ENCODE measurements at places on chromosomes 6 and 20.

DNA sequence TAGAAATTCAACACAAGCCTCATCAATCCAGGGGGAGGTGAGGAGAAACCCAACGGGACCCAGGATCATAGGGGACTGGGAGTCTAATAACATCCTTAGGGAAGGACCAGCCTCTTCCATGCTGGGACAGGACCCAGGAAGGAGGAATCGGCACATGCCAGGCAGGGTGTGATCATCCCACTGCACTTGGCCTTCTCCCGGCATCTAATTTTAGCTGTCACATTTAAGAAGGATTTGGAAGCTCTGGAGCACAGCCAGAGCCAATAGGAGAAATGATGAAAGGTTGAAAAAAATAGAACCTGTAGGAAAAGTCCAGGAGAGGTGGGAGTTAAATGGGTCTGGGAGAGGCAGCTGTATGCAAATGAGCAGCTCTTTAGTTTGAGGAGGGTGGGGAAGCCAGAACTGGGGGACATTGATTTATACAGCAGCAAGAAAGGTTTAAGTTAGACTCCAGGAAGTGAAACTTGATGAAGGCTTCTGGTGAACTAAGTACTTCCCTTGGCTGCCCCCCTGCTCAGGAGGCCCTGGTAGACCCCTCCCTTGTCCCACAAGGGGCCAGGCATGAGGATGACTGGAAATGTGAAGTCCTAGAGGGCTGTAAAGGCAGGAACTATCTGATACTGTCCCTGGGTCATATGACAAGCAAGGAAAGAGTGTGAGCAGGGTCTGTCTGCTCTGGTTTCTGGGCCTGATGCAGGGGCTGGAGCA is 260.3 kb downstream of the LRFN2 start:
- DNase-seq, result no peak

DNA sequence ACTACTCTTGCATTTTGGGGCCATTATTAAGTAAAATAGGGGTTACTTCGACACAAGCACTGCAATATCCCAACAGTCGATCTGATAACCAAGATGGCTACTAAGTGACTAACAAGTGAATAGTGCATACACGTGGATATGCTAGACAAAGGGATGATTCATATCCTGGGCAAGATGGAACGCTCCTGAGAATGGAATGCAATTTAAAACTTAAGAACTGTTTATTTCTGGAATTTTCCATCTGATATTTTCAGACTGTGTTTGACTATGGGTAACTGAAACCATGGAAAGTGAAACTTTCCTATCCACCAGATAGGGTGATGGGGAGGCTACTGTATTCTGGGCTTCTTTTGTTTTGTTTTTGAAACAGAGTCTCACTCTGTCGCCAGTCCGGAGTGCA is 66.5 kb downstream of the ILRUN start:
- DNase-seq, result peak; percentile 57

GRCh38 chr6:7169296-7169721 is 61.5 kb downstream of the RREB1 start:
- no peak for DNase-seq

- DNase-seq, result no peak
These were observed 122.6 kb downstream of the BTBD3 start for GRCh38 chr20:12040261-12040660.

DNA sequence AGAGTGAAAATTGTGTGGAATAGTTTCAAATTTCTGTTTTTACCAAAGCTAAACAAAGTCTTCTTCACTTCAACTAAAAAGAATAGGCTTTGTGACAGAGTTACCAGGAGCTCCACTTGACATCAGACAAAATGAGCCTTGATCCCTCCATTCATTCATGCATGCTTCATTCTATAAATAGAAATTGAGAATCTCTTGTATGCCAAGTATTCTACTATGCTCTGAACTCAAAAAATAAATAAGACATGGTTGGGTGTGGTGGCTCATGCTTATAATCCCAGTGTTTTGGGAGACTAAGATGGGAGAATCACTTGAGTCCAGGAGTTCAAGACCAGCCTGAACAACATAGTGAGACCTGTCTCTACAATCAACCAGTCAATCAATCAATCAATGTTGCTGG is 236.6 kb upstream of the FAM83B start:
- no peak for DNase-seq

- no peak for DNase-seq
These were observed 520.9 kb upstream of the CITED2 start for GRCh38 chr6:139895205-139895793.

GRCh38 chr6:39353698-39354315 is 31.3 kb upstream of the KCNK16 start:
- DNase-seq, result no peak

DNA sequence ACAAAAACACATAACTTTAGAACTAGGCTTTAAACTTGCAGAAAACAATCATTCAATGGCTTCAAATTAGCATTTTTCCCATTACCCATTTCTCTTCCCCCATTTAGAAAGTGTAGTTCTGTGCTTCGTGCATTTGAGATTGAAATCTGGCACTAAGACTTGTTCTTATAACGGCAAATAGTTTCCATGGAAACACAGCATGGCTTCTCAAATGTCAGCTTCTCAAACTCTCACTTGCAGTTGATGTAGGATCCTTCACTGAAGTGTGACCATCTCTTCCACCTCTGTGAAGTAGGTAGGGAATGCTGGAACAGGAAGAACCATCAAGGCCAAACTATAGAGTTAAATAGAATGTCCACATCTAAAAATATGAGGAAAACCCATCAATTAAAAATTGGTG is 52.2 kb downstream of the MANEA start:
- DNase-seq, result no peak

- DNase-seq, result no peak
These were observed 9.0 kb upstream of the SLC2A10 start for GRCh38 chr20:46700481-46700880.

GRCh38 chr6:147205690-147206600 is 1.7 kb downstream of the STXBP5 start:
- DNase-seq, result no peak

- DNase-seq, result no peak
These were observed 208.1 kb upstream of the AGPAT4 start for GRCh38 chr6:161481786-161482516.

GRCh38 chr6:30071081-30071818 is 4.3 kb downstream of the PPP1R11 start:
- no peak for DNase-seq

DNA sequence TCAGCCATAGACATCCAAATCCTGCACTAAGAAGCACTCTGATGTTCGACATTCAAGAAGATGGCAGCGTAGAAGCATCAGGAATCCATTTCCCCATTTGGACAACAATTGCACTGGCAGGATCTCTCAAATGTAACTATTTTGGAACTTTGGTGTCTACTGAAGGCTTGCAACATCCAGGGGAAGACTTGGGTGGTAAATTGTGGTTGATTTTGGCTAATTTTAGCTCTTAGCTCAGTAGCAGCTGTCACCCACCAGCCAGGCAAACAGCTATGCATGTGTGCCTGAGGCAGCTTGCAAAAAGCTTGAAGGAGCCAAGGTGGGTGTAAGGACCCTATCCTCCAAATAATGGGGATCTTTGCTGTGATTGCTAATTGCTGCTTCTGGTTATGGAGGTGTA is 35.1 kb upstream of the PPP1R3G start:
- no peak for DNase-seq

- no peak for DNase-seq
These were observed 313.9 kb upstream of the SOX4 start for GRCh38 chr6:21279619-21280018.

DNA sequence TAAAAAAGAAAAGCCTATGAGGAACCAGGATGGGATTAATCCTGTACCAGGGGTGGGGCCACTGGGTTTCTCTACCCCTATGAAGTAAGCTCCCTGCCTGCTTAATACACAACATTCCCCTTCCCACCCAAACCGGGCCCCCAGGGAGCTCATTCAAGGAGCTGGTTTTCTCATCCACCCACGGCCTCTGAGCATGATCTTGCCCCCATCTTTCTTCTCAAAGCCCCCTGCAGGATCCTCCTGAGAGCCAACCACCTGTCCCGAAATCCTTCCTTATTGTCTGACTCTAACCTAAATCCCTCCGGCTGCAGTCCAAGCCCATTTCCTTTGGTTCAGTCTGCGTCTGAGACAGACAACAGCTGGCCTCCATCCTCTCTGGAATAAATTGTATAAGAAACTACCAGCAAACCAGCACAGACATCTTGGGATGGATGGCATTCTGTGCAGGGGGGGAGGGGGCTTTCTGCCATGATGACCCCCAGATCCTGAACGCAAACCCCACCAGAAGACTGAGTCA is 21.0 kb downstream of the KCNK5 start:
- no peak for DNase-seq
